ENCODE measurements at places on chromosomes 6 and 20.

- no peak for DNase-seq
Observed at GRCh38 chr6:121460170-121460569, 24.7 kb downstream of the GJA1 start.

DNA sequence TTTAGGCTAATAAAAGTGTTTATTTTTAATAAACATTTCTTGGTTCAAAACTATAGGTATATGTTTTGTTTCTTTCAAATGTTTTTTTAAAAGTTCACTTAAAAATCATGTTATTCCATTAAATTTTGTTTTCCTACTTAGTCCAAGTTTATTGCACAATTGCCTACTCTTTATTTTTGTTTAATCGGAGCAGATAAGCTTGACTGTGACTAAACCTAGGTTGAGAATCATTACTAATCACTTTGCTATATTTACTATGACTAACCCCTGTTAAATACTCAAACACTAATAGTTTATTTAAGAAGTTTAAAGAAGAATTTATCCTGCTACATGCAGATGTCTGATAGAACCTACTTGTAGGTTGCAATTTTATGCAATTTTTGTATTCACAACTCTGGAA lies 18.8 kb downstream of the MAP3K4 start:
- DNase-seq, result no peak

DNA sequence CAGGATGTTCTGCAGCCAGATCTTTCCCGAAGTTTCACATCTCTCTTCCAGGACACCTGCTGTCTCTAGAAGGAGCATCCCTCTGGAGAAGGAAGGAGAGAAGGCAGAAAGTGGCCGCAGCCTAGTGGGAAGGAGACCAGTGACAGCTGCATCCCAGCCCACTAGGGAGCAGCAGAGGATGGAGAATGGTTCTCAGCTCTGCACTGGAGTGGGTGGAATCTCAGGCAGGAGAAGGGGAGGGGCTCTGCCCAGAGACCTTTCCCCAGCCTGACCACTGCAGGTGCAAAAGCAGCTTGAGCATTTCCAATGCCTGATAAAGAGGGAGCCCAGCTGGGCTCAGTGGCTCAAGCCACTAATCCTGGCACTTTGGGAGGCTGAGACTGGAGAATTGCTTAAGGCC lies 32.3 kb downstream of the NCR2 start:
- DNase-seq, result peak; percentile 49

GRCh38 chr6:114659513-114659912 lies 316.7 kb upstream of the HS3ST5 start:
- DNase-seq, result no peak

- no peak for DNase-seq
Observed at GRCh38 chr6:35292494-35292893, 5.1 kb upstream of the DEF6 start.
